Right renal pelvis (tissue), 4 donors: ENCODE measurements at places on chromosomes 1 and 21.

DNA sequence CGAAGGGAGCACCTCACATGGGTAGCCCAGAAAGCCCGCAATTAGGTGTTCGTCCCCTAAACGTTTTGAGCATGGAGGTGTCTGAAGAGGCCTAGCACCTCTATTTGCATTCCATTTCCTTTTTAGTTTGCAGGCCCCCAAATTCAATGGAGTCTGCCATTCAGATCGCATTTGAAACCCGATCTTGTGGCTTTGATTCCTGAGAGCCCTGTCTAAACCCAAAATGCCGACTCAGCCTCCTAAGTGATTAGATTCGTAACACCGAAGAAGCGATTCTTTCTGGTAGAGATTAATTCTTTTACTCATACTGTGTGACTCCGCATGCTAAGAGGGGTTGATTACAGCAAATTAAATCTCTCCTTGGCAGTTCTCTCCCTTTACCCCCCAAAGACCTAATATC is 415.2 kb upstream of the KAZN start:
- no peak for DNase-seq

GRCh38 chr1:17887661-17888371 is 132.7 kb downstream of the ACTL8 start:
- no peak for DNase-seq

- no peak for DNase-seq
Measured at GRCh38 chr1:150150133-150151021, 661 bp downstream of the PLEKHO1 start.

- no peak for DNase-seq
Measured at GRCh38 chr1:77281491-77282186, at the start of gene AK5. Gene AK5, plus strand, starts transcription at chr1:77282019. Its CDS starts 295 bp downstream, at chr1:77282314.

DNA sequence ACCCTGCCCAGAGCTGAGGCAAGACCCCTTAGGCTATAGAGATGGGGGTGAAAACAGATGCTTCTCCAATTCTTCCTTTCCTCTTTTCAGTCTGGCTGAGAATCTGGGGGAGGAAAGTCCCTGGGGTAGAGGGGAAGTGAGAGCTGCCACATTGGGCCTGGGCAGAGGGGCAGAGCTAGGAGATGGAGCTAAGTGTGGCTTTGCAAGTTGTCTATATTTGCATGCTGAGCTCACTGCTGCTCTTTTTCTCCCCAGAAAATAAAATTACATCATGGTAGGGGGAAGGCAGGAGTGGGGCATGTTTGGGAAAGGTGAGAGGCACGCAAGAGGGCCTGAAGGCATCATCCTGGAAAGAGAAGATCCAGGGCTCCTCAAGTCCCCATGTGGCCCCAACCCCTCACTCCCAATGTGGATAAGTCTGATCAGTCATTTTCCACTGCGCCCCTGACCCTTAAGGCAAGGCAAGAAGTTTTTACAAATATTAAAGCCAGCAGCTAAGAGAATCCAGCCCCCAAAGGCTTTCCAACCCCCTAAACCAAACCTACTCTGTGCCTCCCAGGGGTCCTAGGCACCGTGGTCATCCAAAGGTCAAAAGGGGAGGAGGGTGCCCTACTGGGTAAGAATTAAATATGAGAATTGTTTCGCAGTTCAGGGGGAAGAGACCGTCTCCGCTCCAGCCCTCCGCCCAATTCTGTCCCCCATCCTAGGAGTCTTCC is 500 bp upstream of the PEA15 start:
- DNase-seq, result no peak

DNA sequence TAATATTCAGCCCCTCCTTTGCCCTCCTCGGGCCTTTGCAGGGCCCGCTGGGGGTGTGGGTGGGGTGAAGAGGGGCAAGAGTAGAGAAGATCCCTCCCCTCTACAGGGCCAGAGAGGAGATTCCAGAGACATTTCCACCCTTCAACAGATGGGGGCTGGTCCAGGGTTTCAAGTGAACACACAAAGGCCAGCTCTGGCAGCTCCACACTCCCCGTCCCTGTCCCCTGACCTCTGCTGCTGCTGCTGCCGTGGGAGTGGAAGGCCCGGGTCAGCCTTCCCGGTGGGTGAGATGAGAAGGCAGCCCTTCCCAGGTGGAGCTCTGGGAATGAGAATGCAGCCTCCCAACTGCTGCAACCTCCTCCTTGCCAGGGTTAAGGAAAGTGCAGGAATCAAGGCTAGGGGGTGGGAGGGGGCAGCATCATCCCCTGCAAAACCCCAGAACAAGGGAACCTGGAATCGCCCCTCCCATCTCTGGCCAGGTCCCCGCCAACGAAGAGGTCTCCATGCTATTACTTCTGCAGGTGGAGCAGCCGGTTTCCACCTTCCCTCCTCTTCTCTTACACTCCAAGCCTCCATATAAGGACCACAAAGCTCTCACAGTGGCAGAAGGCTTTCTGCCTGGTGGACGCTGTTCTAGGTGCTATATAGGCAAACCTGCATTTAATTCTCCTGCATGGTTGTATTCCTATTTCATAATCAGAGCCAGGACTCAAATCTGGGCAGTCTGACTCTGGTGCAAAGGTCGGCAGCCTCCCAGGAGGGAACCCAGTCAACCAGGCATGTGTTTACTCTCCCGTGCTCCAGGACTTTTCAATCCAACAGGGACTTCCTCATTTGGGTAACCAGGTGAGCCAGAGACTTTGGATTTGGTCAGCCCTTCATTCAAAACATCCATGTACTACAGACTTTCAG is 22.9 kb upstream of the ARHGEF10L start:
- DNase-seq, result no peak

DNA sequence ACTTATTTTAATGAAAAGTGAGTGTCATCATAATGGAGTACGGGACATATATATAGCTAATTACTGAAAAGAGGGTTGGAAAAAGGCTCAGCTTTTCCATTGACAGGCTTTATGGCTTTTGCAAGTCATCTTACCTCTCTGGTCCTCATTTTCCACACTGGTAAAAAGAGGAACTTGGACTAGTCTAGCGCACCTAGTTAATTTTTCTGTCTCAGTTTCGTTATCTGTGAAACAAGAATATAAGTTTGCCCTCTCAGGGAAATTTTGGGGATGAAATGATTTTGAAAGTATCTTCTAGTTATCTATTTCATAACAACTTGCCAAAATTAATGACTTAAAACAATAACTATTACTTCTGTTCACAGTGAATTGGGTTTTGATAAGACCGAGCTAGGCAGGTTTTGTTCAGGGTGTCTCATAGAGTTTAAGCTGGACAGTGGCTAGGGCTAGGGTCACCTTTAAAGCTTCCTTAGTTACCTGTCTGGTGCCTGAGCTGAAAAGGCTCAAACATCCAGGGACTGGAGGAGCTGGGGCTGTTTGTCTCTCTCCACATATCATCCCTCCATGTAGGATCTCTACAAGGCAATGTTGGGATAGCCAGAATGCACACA is 91.7 kb downstream of the TYW3 start:
- no peak for DNase-seq
